ENCODE measurements at places on chromosomes 2 and 18. TPM values are rescaled to one million over a fixed set of nuclear protein-coding genes. Genes with fewer than 3 reads are reported as not detected.

DNA sequence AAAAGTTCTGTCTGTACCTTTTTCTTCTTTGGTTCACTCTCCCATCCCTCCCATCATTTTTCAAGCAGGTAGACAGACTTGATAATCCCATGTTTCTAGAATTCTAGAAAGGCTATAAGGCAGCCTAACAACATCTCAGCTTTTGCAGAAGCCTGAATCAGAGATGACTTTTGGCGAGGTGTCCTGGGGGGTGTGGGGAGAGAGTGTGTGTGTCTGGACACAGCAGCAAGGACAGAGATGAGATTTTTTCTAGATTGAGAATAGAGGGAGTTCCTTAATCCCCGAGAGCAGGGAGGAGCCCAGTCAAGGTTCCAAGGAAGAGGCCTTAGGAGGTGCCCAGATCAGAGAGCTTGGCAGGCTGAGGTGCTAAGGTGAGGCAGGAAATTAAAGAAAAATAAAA lies 22.0 kb upstream of the LAPTM4A start:
- no peaks in the 10 kb centered on the region for H3K36me3 ChIP-seq
- no peaks in the 10 kb centered on the region for H3K27me3 ChIP-seq

The CERKL gene
- total RNA-seq: not detected

- H3K27me3 ChIP-seq: no peaks in the 10 kb centered on the region
- H3K36me3 ChIP-seq: peaks cover 7% of the 10 kb centered on the region
- DNase-seq: no peak
- H3K27ac ChIP-seq: no peak overlapping the region
- H3K4me1 ChIP-seq: no peaks in the 10 kb centered on the region
- no peak overlapping the region for H3K4me3 ChIP-seq
Observed at GRCh38 chr18:46226461-46226860, 122.3 kb downstream of the HAUS1 start.

The G6PC2 gene
- total RNA-seq: not detected

DNA sequence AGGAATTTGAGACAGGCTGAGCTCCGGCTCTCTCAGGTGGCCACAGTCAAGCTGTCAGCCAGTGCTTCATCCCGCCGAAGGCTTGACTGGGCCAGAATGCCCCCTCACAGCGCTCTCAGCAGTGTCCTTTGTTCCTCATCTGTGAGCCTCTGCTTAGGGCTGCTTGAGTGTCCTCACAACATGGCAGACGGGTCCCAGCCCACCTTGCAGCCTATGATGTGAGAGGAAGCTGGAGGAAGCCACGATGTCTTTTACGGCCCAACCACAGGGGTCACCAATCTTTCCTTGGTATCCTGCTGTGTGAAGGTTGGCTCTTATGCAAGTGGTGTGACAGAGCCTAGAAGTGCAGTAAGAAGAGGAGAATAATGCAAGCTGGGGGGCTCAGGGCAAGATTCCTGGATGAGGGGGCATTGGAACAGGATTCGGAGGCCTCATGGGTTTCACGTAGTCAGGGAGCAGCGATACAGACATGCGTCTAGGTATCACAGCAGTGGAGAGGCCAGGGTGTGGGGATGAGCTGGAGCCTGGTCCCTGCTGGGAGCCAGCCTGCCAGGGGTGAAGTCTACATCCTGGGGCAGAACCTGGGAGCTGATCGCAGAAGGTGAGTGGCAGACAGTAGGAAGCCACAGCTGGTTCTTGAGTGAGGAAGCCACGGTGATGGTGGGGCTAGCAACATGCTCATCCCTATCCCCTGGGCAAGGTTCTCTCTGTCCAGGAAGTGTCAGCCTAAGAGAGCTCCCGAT lies 234.1 kb downstream of the GLI2 start:
- no peaks in the 10 kb centered on the region for H3K4me1 ChIP-seq
- H3K4me3 ChIP-seq: no peak overlapping the region
- no peak overlapping the region for H3K27ac ChIP-seq
- peaks cover 7% of the 10 kb centered on the region for H3K27me3 ChIP-seq
- no peak for DNase-seq
- no peaks in the 10 kb centered on the region for H3K36me3 ChIP-seq

The SCN9A gene
- total RNA-seq: 8.5 TPM

GRCh38 chr2:103738606-103739005 lies 976.8 kb downstream of the TMEM182 start:
- no peaks in the 10 kb centered on the region for H3K4me1 ChIP-seq
- no peaks in the 10 kb centered on the region for H3K27me3 ChIP-seq
- no peak overlapping the region for H3K4me3 ChIP-seq
- H3K36me3 ChIP-seq: no peaks in the 10 kb centered on the region
- DNase-seq: no peak

- no peaks in the 10 kb centered on the region for H3K27me3 ChIP-seq
- no peak for DNase-seq
- H3K4me1 ChIP-seq: no peaks in the 10 kb centered on the region
- no peak overlapping the region for H3K4me3 ChIP-seq
Observed at GRCh38 chr2:149184991-149185390, 145.4 kb upstream of the LYPD6 start.

The OTOF gene
- total RNA-seq: 0.07 TPM

The COQ10B gene
- 9.8 TPM for total RNA-seq

The REG3A gene
- total RNA-seq: 0.31 TPM

- no peaks in the 10 kb centered on the region for H3K36me3 ChIP-seq
- H3K4me3 ChIP-seq: no peak overlapping the region
- no peak for DNase-seq
- peaks cover 55% of the 10 kb centered on the region for H3K27me3 ChIP-seq
Observed at GRCh38 chr2:130261099-130261498, 62.9 kb upstream of the TUBA3E start.

GRCh38 chr2:129299338-129299737 lies 680.1 kb upstream of the RAB6C start:
- DNase-seq: no peak
- no peak overlapping the region for H3K4me3 ChIP-seq
- H3K36me3 ChIP-seq: no peaks in the 10 kb centered on the region
- H3K4me1 ChIP-seq: no peaks in the 10 kb centered on the region
- H3K27me3 ChIP-seq: peaks cover 5% of the 10 kb centered on the region

DNA sequence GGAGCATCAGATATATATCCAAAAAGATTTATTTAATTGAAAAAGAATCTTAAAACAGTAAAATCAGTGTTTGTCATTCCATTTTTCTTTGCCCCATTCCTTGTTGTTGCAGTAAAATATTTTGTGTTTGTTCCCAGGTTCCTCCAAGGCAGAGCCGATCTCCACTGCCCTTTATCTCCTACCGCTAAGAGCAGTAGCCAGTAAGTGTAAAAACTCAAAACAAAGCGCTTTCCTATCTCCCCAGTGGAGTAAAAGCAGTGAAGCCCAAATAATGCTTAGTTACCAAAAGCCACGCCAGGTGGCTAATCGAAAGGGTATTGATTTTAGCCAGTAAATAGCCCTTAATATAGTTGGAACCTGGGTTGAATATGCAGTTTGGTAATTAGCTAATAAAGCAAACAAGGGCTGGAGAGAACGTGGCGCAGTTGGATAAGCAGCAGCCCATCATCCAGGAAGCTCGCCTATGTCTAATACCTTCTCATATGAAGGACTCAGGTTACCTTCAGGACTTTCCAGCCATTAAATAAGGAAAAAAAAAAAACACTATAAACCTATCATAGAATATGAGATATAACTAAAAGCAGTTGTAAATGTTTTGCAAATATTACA lies 12.4 kb upstream of the GPD2 start:
- H3K4me3 ChIP-seq: no peak overlapping the region
- H3K27ac ChIP-seq: no peak overlapping the region
- no peaks in the 10 kb centered on the region for H3K36me3 ChIP-seq
- H3K4me1 ChIP-seq: no peaks in the 10 kb centered on the region
- H3K27me3 ChIP-seq: no peaks in the 10 kb centered on the region

The EGR4 gene
- not detected for total RNA-seq

GRCh38 chr2:181632733-181633401 lies 24.0 kb downstream of the CERKL start:
- no peaks in the 10 kb centered on the region for H3K36me3 ChIP-seq
- no peak overlapping the region for H3K4me3 ChIP-seq
- H3K27ac ChIP-seq: no peak overlapping the region
- DNase-seq: no peak

DNA sequence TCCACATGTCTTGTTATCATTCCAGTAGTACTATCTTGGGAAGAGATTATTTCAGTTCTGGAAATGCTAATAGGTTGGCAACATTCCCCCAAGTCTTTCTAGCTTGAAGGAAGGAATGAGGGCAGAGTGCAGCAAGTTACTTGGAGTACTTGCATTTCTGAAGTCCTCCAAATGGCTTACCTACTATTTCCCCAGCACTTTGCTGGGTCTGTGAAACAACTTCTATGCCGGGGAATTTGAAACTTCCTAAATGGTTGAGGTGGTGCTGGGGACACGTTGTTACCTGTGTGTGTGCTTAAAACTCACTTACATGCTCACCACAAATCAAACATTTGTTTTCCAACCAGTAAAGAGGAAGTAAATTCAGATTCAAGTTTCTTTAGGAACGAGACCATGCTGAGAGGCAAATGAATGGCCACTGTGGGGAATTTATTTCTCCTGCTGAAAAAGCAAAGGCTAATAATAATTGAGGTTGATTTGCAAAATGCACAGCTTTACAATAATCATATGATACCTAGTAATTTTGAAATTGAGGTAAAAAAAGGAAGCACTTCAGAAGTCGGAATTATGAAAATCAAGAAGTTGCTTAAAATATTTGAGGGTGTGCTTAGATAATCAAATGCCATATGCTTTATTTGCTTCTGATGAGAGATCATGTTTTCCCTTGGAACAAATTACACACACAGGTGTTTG lies 1167.7 kb upstream of the ZEB2 start:
- no peak overlapping the region for H3K27ac ChIP-seq
- no peak for DNase-seq
- H3K36me3 ChIP-seq: peaks cover 11% of the 10 kb centered on the region
- no peak overlapping the region for H3K4me3 ChIP-seq

The SNORC gene
- 1.7 TPM for total RNA-seq
